ENCODE measurements at places on chromosomes 1 and 21.

- DNase-seq = no peak
These were observed 3.4 kb downstream of the CBR1 start for GRCh38 chr21:36073181-36073580.

- DNase-seq = peak; percentile 30
These were observed 96.7 kb upstream of the TRABD2B start for GRCh38 chr1:48093696-48094528.

GRCh38 chr1:30732277-30732996 is 9.1 kb upstream of the MATN1 start:
- DNase-seq = peak; percentile 100

DNA sequence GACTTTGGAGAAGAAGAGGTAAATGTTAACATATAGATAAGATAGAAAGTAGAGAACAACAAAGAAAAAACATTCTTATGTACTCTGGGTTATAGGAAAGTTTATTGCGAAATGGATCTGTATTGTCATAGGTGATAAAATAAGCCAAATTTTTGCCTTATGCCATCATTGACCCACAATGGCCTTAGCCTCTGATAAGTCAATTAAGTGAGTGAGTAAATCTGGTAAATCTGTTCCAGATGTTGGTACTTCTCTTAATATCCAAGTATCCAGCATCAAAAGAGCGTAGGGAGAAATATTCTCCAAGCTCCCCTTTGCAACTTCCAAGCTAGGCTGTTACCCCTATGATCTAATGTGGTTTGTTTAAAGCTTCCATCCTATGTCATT is 38.3 kb upstream of the CLCA4 start:
- DNase-seq = peak; percentile 78

- peak; percentile 98 for DNase-seq
These were observed 31.1 kb upstream of the POFUT2 start for GRCh38 chr21:45318556-45319404.

GRCh38 chr1:60989749-60990713 is 92.3 kb upstream of the NFIA start:
- peak; percentile 44 for DNase-seq

- peak; percentile 43 for DNase-seq
These were observed 18.9 kb upstream of the SLC26A9 start for GRCh38 chr1:205961991-205962820.

DNA sequence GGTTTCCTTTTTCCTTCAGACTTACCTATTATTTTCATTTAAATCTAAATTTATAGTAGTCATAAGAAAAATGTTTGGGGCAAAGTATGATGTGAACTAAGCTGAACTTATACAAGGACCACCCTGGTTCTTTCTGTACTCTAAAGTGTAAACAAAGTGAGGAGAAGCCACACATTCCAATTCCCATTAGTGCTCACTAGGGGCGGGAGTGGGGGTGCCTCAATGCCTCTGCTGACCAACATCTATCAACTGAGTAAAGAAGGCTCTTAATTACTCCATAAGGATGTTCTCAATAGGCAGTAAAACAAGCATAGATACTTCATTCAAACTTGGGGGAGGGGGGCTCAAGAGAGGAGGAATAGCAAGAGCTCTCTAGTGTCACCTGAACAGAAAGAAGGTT is 151.7 kb downstream of the CDC42BPA start:
- DNase-seq = no peak

GRCh38 chr21:40383951-40384350 is 463.0 kb downstream of the DSCAM start:
- no peak for DNase-seq

- DNase-seq = no peak
These were observed 198.7 kb upstream of the DUSP10 start for GRCh38 chr1:221940631-221941030.

DNA sequence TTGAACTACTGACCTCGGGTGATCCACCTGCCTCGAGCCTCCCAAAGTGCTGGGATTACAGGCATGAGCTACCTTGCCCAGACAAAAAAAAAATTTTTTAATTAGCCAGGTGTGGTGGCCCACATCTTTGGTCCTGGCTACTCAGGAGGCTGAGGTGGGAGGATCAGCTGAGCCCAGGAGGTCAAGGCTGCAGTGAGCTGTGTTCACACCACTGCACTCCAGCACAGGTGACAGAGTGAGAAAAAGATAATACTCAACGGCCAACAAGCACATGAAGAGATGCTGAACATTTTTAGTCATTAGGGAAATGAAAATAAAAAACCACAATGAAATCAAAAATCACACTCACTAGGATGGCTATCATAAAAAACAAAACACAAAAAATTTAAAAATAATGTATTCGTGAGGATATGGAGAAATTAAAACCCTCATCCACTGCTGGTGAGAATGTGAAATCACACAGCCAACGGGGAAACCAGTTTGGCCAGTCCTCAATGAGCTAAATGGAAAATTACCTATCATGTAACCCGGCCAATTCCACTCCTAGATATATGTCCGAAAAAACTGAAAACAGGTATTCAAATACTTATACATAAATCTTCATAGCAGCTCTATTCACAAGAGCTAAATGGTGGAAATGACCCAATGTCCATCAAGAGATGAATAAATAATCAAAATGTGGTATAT is 41.2 kb downstream of the ENAH start:
- DNase-seq = no peak

DNA sequence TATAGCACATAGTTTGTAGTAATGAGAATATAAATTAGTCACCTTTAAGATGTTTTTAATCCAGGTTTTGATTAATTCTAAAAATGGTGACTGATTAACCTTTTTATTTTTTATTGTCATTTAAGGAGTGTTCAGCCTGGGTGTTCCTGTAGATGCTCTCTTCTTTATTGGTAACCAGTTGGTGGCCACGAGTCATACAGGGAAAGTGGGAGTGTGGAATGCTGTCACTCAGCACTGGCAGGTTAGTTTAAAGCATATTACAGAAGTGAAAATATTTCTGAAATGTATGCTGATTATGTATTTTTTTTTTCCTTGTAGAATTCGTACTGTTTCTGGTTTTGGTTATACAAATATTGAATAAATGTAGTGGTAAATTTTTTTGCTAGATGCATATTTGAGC is 28.1 kb downstream of the KCTD3 start:
- DNase-seq = no peak

- DNase-seq = no peak
These were observed 65.4 kb downstream of the ARID4B start for GRCh38 chr1:235262539-235262938.

GRCh38 chr21:15761507-15762100 is 31.8 kb downstream of the USP25 start:
- no peak for DNase-seq

DNA sequence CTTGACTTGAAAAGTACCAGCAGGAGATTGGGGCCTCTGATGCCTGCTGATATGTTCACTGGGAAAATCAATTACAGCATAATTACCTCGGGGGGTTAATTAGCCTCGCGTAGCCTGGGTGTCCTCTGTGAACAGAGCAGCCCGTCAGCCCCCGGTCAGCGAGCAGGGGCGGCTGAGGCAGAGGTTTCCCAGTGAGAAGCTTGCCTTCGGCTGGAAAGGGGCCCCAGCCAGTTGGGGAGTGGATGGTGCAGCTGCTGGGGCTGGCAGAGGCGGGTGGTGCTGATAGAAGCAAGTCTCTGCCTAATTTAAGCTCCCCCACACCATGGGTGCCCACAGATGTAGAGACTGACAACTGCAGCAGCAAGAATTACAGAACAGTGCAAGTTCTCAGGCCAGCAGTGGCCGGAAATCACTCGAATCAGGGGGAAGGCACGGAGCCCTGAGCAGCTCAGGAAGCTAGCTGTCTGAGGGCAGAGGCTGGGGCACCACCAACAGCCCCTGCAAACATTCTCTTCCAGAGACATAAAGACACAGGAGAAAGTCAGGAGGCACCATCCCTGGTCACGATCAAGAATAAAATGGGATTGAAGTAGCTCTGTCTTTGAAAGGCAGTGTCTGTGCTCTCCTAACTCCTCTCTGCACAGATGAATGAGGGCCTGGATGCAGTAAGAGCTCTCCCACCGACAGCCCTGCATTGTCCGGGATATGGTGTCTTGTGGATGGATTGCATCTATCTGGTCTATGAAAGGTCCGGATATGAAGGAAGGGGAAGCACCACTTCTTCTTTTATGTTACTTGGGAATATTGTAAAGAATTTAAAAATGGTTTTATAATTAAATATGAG is 166.5 kb upstream of the CD34 start:
- DNase-seq = no peak

- DNase-seq = peak; percentile 94
These were observed 233.3 kb upstream of the COA6 start for GRCh38 chr1:234139966-234140365.

DNA sequence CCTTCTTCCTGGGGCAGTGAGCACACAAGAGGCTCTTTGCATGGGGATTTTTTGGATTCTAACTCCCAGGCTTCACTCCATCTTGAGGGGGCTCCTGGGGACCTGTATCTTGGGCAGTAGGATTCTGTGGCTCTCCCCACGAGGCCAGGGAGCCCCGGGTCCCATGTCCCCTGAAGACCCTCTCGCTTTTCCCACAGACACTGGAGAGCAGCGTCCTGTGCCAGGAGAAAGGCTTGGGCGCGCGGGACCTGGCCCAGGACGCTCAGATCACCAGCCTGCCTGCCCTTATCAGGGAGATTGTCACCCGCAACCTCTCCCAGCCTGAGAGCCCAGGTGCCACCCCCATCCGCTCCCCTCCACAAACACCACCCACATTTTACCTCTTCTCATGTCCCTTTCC is 735 bp downstream of the CROCC start:
- no peak for DNase-seq

- peak; percentile 73 for DNase-seq
These were observed 223.5 kb downstream of the KIF26B start for GRCh38 chr1:245378311-245378722.

- no peak for DNase-seq
These were observed 214.6 kb downstream of the TRABD2B start for GRCh38 chr1:47782414-47783166.

DNA sequence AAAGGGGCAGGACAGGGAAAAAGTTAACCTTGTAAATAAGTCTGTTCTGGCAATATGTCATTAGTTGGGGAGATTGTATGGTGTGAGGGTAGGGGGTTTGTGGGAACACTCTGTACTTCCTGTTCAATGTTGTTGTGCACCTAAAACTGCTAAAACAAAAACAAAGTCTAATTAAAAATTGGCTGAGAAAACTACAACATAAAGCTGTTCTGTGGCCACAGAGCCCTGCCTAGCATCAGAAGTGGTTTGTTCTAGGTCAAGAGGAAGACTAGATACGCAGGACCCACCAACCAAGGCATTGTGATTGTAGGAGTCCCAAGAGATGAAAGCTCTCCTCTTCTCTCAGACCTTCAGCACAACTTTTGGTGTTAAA is 81.0 kb upstream of the LRRC8D start:
- no peak for DNase-seq

- no peak for DNase-seq
These were observed 332.7 kb downstream of the USH2A start for GRCh38 chr1:216090556-216090955.

- DNase-seq = no peak
These were observed 127.8 kb upstream of the IGSF21 start for GRCh38 chr1:17979815-17980214.

- peak; percentile 66 for DNase-seq
These were observed 105.1 kb upstream of the PDE4B start for GRCh38 chr1:65687428-65688214.

DNA sequence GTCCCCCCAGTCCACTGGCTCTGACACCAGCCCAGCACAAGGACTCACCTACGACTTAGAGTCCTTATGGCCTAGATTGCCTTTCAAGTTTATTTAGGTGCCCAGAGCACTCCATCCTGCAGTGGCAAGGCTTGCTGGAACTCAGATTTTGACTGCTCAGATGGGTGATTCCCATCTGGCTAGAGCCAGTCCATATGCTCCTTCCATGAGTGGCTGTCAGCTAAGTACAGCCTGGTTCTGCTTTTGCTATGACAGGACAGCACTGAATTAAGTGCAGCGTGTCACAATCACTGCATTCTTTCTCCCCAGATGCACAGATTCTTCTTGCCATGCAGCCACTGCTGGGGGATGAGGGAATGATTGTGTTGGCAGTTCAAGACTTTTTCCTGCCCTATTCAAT is 43.8 kb downstream of the GPR52 start:
- no peak for DNase-seq

GRCh38 chr1:93851327-93851712 is 27.7 kb downstream of the DNTTIP2 start:
- DNase-seq = no peak

DNA sequence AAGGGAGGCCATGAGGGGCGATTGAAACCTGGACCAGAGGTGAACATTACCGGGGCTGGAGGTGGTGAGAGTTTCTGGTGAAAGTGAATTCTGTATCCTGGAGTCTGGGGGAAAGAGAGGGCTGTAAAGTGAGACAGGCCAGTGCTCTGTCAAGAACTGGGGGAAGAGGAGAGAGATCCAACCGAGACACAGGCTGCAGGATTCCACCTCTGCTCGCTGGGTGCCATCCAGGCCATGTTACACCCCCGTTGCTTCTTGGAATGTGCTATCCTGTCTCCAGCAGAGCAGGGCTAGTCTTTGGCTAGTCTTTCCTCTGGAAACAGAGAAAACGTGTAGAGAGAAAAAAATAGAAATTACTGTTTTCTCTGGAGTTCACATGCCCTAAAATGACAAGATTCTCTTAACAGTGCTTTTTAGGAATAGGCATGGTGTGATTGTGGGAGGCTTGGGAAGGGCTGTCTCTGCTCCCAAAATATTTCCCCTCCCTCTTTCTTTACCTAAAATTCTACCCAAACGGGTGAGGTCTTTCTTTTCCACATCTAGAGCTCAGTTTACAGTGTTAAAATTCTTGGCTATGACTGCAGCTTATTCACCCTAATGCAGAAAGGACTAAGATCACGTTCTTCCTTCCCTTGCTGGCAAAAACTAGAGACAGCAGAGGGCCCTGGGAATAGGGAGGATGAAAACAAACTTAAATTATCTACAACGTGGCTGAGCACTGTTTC is 16.5 kb upstream of the OVAAL start:
- DNase-seq = no peak

DNA sequence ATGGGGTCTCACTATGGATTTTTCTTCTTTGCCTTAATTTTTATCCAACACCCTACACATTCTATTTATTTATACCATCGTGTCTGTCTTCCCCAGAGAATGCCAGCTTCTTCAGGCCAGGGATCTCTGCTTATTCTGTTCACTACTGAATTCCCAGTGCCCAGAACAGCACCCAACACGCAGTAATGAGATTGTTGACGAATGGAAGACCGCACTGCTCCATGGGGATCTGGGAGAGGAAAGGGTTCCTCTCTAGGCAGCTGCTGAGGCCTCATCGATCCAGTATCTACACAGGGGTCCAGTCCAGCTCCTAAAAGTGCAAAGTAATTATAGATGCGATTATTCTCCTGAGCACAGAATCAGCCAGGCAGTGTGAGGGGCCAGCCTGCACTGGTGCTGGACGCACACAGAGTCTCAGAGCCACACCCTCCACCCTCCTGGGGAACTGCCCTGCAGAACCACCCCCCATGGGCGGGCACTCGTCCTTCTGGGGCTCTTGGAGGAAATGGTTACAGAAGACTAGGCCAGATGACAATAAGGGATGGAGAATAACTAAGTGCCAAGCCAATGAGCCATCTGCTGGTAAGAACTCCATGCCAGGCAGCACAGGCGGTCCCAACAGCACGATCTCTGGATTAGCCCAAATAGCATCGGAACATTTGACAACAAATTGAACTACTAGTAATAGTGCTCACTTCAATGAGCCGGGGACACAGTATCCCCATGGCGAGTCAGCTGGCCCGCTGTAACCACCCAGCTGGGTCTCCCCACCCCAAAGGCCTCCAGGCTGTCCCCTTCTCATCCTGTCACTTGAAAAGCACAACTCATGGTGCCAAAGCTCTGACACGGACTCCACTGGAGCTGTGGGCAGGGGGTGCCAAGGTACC is 1.7 kb upstream of the PDE9A start:
- no peak for DNase-seq

- DNase-seq = no peak
These were observed 54.0 kb downstream of the COLGALT2 start for GRCh38 chr1:183983371-183984105.

- no peak for DNase-seq
These were observed 93.6 kb upstream of the BCAR3 start for GRCh38 chr1:93775224-93775623.

Data from RPMI7951 (cell line).